ENCODE measurements at places on chromosomes 12 and 14. TPM values are rescaled to one million over a fixed set of nuclear protein-coding genes. Genes with fewer than 3 reads are reported as not detected.

Gene SPIC
- not detected for polyA plus RNA-seq

Gene PAWR
- 0.77 TPM for polyA plus RNA-seq

DNA sequence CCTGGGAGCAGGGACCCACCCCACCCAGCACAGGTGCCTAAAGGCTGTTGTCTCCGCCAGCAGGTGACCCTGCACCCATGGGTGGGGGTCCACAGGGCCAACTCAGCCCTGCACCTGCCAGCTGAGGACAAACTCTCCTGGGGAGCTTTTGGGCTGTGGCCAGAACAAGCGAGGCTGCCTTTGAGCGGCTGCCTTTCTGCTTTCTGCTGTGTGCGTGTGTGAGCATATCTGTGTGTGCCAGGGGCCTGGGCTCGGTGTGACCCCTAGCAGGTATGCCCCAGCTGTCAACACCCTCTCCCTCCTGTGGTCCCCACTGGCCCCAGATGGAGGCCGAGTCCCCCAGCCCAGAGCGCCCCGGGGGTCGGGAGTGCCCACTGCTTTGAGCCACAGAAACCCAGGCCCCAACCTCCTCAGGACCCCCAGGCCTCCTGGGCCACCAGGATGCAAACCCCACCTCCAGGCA, 25.9 kb upstream of the GPR132 start:
- peaks cover 2% of the 10 kb centered on the region for H3K4me1 ChIP-seq
- DNase-seq: no peak
- no peak overlapping the region for H3K4me3 ChIP-seq
- H3K36me3 ChIP-seq: no peaks in the 10 kb centered on the region
- H3K27me3 ChIP-seq: no peaks in the 10 kb centered on the region
- H3K27ac ChIP-seq: no peak overlapping the region

- no peak overlapping the region for H3K27ac ChIP-seq
- H3K4me3 ChIP-seq: no peak overlapping the region
- no peak for DNase-seq
- no peaks in the 10 kb centered on the region for H3K4me1 ChIP-seq
- peaks cover 2% of the 10 kb centered on the region for H3K27me3 ChIP-seq
- H3K36me3 ChIP-seq: no peaks in the 10 kb centered on the region
Measured at GRCh38 chr14:88198446-88198845, 124.6 kb downstream of the KCNK10 start.

DNA sequence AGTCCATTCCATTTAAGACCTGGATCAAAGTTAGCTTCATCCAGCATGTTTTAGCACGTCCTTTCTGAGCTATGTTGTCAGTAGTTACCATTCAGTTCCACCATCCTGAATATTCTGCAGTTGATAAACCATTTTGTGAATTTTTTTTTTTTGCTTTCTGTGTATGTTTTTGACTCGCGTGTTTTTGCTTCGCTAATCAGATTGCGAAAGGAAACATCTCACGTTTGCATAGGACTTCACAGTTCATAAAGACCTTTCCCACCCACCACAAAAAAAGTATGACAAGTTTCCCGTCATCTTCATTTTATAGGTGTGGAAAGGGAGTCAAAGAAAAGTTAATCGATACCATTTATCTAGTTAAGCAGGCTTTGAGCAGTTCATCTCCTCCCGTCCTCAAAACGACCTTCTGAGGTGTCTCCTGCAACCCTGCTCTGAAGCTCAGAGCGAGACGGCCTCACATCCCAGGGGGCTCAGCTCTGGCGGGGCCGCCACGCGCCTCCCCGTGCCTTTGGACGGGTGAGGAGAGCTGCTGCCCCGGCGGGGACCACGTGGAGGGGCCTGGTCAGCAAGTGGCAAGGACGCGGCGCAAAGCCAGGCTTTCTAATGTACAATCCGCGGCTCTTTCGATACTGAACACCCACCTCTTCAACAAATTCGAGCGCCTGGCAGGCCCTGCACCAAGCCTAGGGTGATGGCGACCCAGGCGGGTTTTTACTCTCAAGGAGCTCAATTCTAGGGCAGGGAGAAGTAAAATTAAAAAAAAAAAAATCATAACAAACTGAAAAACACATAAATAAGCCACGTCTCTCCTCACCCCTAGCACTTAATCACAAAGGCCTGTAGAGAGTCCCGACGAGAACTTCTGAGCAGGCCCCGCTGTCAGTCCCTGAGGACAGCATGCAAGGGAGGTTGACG, 988 bp upstream of the TMEM263 start:
- peak overlapping the region; percentile 93 for H3K4me3 ChIP-seq
- no peaks in the 10 kb centered on the region for H3K27me3 ChIP-seq
- peak overlapping the region; percentile 96 for H3K27ac ChIP-seq
- peak; percentile 77 for DNase-seq
- peaks cover 35% of the 10 kb centered on the region for H3K4me1 ChIP-seq

Data from psoas muscle (tissue), 8 donors.